ENCODE measurements at places on chromosomes 1 and 21.

GRCh38 chr1:16617114-16617631 is 3.8 kb upstream of the NBPF1 start:
- no peak for DNase-seq

GRCh38 chr1:170377896-170378634 is 153.9 kb upstream of the GORAB start:
- no peak for DNase-seq

DNA sequence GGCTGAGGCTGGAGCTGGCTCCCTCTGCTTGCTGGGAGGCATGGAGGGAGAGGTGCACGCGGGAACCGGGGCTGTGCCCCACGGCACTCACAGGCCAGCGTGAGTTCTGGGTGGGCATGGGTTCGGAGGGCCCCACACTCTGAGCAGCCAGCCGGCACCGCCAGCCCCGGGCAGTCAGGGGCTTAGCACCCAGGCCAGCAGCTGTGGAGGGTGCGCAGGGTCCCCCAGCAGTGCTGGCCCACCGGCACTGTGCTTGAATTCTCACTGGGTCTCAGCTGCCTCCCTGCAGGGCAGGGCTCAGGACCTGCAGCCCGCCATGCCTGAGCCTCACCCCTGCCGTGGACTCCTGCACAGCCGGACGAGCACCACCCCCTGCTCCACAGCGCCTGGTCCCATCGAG is 164.9 kb upstream of the PLD5 start:
- no peak for DNase-seq

DNA sequence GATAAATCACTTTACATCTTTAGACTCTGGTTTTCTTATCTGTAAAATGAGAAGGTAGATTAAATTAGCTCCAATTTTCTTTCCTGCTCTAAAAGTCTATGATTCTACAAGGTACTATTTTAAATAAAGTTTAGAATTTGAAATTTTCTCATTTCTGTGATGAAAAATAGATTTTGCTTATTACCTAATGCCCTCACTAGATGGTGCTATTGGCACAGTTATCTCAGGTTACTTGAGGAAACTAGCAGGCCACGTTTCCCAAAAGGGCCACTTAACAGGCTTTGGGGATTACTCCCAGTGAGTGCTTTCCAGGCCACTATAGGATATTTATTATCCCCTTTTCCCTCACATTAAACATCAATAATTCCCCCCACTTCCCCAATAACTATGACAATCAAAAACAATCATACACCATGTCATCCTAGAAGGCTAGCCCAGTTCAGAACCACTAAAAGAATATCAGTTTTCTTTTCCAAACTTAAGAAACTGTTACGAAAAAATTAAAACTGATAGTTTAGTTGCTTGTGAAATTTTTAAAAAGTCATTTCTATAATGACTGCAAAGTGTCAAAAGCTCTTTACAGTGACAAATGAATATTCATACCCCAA is 30.6 kb downstream of the OMA1 start:
- DNase-seq, result peak; percentile 76

DNA sequence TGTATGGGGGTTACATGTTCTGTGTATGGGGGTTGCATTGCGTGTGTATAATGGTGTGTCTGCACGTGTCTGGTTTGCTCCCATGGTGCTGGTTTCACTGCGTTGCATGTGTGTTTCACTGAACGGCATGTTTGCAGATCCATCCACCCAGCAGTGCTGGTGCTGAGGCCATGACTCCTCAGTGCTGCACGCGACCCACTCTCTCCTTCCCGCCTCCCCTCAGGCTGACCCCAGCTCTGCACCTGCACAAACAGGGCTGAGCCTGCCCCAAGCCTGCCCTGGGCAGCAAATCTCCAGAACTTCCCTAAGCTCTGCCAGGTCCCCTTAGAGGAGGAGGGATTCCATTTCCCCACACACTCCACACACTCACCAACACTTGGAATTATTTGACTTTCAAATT is 18.7 kb downstream of the ACTRT2 start:
- no peak for DNase-seq

DNA sequence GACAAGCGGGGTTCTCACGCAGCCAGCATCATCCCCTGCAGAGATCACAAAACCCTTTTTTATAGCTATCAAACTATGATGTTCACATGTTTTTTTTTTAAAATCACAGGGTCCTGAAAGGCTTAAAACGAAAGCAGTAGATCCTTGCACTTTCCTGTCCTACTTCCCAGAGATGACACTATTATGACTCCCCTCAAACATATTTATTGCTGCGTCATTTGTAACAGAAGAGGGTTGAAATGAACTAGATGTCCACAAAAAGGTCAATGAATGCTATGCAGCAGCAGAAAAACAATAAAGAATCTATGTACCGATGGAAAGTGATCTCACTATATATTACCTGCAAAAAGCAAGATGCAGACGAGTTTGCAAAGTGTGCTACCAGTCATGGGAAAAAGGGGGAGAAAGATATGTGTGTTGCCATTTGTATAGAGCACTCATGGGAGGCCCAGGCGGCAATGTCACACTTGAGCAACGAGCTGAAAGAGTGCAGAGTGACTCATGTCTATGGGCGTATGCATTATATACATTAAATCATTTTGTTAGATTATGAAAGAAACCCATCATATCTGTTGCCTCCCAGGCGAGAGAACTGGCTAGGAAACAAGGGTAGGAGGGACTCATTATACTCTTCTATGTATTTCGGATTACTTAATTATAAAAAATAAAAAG is 68.9 kb upstream of the PARP1 start:
- no peak for DNase-seq

DNA sequence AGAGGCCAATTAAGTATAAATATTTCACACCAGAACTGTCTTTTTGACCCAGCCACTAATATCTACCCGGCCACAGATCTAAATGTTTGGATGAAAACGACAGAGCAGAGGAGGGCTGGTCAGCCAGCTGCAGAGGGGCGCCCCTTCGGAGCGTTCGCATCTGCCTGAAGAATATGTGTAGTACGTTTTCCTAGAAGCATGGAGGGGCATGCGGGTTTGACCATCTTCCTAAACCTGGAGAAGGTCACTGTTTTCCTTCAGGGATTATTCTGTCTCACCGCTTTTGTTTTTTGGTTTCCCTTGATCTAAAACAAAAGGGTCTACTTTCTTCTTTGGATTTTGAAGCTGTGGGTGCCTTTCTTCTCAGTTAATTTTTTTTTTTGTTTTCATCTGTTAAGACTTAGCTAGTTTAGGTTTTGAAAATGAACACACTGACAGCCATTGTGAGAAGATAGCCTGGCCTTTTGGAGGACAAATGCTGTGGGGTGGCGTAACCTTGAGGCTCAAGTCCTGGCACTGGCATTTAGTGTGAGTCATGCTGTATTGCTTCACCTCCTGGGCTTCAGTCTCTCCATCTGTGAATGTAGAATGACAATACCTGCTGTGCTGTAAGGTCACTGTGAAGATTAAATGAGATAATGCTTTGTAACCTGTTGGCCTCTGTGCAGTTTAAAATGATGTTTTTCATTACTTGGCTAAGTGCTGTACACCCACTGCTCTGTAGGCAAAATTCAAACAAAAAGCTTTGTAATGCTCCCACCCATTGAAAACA is 74.1 kb upstream of the IRF2BP2 start:
- peak; percentile 24 for DNase-seq

DNA sequence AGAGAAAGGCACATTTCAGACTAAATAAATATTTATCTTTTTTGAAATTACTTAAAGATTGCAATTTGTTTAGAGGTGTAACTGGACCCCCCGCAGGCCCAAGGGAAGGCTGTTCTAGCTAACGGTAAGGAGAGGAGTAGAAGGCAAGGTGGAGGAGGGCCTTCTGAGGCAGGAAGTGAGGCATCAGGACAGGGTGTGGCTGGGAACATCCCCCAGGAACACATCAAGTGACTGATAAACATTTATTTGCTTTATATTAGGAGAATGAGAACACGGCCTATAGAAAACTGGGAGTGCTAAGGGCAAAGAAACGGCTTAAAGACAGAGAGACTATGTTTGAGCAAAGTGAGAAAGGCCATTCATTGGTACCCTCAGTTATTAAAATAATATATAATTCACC is 23.2 kb downstream of the HIVEP3 start:
- no peak for DNase-seq

DNA sequence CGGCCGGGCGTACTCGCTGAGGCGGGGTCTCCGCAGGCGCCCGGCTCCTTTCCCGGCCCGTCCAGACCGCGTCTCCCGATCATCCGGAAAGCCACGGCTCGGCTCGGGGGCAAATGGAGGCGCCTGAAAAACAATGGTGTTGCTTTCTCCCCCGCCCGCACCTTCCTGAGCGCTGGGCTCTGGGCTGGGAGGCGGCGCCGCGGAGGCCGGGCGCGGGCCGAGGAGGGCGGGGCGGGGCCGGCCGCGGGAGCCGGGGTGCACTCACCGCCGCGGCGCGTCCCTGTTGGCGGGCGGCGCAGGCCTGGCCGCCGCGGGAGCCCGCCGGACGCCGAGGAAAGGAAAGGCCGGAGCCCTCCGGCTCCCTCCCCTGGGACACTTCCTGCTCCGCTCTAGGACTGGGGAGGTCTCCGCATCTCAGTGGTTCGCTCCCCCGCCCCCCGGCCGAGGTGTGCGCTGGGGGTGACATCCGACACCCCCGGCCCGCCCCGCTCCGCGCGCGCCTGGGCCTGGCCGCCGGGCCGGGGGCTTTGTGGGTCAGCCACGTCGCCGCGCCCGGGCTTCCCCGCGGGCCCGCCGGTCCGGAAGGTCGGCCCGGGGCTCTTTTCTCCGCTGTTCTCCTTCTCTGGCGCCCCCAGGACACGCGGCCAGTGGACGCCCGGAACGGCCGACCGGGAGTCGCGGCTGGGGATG is at the start of gene ZNF496:
Gene ZNF496, minus strand, starts transcription at position 343 of the 690 bp plus-strand sequence. CDS start 2,289 bp downstream, outside the sequence.
- DNase-seq, result peak; percentile 60

DNA sequence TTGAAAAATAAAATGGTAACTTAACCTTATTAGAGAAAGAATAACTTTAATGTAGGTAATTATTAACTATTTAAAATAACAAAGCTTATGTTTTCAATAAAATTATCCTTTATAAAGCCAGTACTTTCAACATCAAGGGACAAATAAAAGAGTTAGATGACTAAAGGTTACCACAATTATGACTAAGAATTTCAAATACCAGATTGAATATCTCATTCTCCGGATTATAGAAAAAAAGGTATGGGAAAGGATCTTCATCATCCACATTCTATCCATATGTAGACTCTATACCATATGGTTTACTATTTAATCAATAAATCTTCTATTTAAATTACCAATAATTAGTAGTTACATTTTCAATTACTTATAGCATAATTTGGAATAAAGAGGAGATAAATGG is 62.8 kb downstream of the TOR3A start:
- no peak for DNase-seq

- no peak for DNase-seq
Measured at GRCh38 chr1:41698916-41699860, 214.7 kb upstream of the EDN2 start.
